WTC11 (cell line): ENCODE measurements at places on chromosomes 7 and 10.

- H3K4me1 ChIP-seq: peaks cover 9% of the 10 kb centered on the region
- DNase-seq: no peak
- H3K4me3 ChIP-seq: no peak overlapping the region
- H3K36me3 ChIP-seq: no peaks in the 10 kb centered on the region
- no peaks in the 10 kb centered on the region for H3K27me3 ChIP-seq
- H3K27ac ChIP-seq: no peak overlapping the region
Measured at GRCh38 chr10:28984431-28984830, 304.4 kb upstream of the LYZL1 start.

GRCh38 chr10:52615756-52616394 is 156.7 kb downstream of the MBL2 start:
- no peak overlapping the region for H3K27ac ChIP-seq
- H3K4me3 ChIP-seq: no peak overlapping the region
- no peaks in the 10 kb centered on the region for H3K4me1 ChIP-seq

GRCh38 chr10:31864834-31865518 is 63.7 kb downstream of the ARHGAP12 start:
- peaks cover 6% of the 10 kb centered on the region for H3K36me3 ChIP-seq
- peak overlapping the region; percentile 95 for H3K27ac ChIP-seq
- DNase-seq: no peak

DNA sequence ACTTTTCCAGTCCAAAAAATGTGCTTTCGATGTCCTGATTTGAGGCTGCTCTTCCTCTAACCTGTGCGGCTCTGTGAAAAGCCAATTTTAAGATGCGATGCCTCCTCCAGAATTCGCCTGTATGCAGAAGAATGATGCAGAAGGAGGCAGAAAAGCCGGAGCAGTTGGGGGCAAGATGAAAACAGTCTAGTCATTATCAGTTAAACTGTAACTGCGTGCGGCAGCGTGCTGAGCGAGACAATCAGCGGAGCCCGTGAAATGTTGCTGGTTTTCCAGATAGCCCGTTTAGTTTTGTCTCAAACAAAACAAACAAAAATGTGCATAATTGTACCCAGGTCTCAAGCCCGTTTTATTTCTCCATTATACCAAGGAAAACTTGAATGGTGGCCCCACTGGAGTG is 137.0 kb upstream of the FGFR2 start:
- H3K27ac ChIP-seq: no peak overlapping the region
- H3K36me3 ChIP-seq: no peaks in the 10 kb centered on the region
- no peak overlapping the region for H3K4me3 ChIP-seq
- peaks cover 35% of the 10 kb centered on the region for H3K4me1 ChIP-seq

DNA sequence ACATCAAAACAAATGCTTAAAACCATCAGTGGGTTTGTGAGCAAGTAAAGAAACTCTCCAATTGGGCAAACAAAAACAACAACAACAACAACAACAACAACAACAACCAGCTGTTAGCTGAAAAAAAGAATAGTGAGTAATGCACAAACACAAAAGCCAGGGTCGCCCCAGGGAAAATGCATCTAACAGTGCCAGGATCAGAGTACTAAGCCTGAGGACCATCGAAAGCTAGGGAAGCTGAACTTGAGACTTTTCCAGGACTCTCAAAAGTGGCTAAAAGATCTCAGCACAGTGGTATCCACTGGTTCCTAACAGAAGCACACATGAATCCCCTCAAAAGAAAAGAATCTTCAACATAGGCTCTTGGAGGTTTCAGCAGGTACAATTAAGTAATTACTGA is 83.3 kb downstream of the CPXM2 start:
- no peaks in the 10 kb centered on the region for H3K36me3 ChIP-seq
- no peak for DNase-seq
- no peak overlapping the region for H3K27ac ChIP-seq

DNA sequence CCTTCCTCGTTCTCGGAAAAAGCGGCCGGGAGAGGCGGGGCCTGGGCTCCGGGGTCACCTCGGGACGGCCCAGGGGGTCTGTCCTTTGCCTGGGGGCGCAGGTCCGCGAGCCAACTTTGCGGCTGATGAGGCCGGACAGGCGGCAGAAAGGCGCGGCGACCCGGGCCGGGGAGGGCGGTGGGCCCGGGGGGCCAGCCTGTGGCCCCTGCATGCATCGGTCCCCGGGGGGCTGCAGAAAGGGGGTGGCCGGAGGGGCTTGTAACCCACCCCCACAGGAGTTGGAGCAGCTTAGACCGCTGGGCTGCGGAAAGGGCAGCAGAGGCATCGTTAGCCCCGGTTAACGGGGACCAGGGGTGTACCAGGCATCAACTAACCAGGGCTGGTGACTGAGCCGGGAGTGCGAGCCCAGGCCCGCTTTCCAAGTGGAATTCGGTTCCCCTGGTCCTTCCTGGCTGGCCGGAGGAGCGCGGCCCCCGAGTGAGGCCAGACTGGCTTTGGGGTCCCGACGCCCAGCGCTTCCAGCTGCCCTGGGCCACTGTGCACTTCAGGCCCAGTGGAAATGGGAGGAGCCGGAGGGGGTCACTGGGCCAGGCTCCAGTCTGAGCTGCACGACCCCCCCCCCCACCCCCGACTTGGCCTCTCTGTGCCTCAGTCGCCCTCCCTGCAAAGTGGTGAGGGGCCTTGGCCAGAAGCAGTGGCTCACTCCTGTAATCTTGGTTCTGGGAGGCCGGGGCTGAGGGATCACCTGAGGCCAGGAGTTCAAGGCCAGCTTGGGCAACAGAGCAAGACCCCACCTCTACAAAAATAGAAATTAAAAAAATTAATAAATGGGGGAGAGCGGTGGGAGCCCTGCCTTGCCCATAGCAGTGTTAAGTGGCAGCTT is 919 bp downstream of the SLC29A4 start:
- H3K27me3 ChIP-seq: peaks cover 19% of the 10 kb centered on the region
- H3K27ac ChIP-seq: no peak overlapping the region
- H3K36me3 ChIP-seq: no peaks in the 10 kb centered on the region
- H3K4me1 ChIP-seq: 0 out of 2 replicates have a peak, but pooled peaks cover 2% of the 10 kb centered on the region

- H3K27me3 ChIP-seq: no peaks in the 10 kb centered on the region
- H3K4me3 ChIP-seq: no peak overlapping the region
- no peak for DNase-seq
- H3K36me3 ChIP-seq: peaks cover 12% of the 10 kb centered on the region
- peak overlapping the region; percentile 74; the same call in 1 of the 2 replicates for H3K27ac ChIP-seq
Measured at GRCh38 chr7:45072131-45073030, 16.4 kb downstream of the NACAD start.

GRCh38 chr7:106110238-106110560 is 1.9 kb downstream of the SYPL1 start:
- H3K36me3 ChIP-seq: peaks cover 2% of the 10 kb centered on the region; the same call in 1 of the 2 replicates
- no peak overlapping the region for H3K27ac ChIP-seq
- H3K4me1 ChIP-seq: peaks cover 42% of the 10 kb centered on the region
- H3K4me3 ChIP-seq: peak overlapping the region; percentile 54

DNA sequence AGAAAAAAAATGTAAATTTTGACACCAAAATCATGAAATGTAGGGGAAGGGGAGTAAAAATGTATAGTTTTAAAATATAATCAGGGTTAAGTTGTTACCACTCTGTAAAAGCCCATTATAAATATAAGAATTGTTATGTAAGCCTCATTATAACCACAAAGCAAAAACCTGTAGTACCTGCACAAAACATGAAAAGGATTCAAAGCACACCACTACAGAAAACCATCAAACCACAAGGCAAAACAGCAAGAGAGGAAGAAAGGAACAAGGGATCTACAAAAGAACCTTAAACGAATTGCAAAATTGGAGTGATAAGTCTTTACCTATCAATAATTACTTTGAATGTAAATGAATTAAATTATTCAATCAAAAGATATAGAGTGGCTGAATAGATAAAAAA is 41.0 kb upstream of the CDK6 start:
- H3K36me3 ChIP-seq: no peaks in the 10 kb centered on the region
- peaks cover 7% of the 10 kb centered on the region for H3K4me1 ChIP-seq
- H3K4me3 ChIP-seq: no peak overlapping the region
- no peak overlapping the region for H3K27ac ChIP-seq

DNA sequence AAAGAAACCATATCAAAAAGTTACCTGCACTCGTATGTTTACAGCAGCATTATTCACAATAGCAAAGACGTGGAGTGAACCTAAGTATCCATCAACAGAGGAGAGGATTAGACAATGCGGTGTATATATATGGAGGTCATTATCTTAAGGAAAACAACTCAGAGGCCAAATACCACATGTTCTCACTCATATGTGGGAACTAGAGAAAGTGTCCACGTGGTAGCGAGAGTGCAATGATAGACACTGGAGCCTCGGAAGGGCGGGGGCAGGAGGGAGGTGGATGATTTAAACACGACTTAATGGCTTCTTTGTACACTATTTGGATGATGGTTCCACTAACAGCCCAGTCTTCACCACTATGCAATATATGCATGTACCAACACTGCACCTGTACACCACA is 40.1 kb upstream of the RNF32 start:
- H3K27me3 ChIP-seq: no peaks in the 10 kb centered on the region
- no peak overlapping the region for H3K27ac ChIP-seq
- H3K4me3 ChIP-seq: no peak overlapping the region
- H3K4me1 ChIP-seq: 0 out of 2 replicates have a peak, but pooled peaks cover 8% of the 10 kb centered on the region
- DNase-seq: no peak
- no peaks in the 10 kb centered on the region for H3K36me3 ChIP-seq

GRCh38 chr10:94402204-94402842 is at the start of gene TBC1D12:
TBC1D12 (plus strand) TSS chr10:94402541; CDS start chr10:94402614, 73 bp downstream.
- H3K27me3 ChIP-seq: peaks cover 45% of the 10 kb centered on the region
- peaks cover 16% of the 10 kb centered on the region for H3K4me1 ChIP-seq
- H3K4me3 ChIP-seq: peak within 1 kb of the TSS; percentile 81
- no peaks in the 10 kb centered on the region for H3K36me3 ChIP-seq
- DNase-seq: peak; percentile 94
- no peak within 1 kb of the TSS for H3K27ac ChIP-seq

GRCh38 chr10:54194806-54195205 is 606.2 kb downstream of the PCDH15 start:
- no peak overlapping the region for H3K27ac ChIP-seq
- no peaks in the 10 kb centered on the region for H3K27me3 ChIP-seq
- H3K36me3 ChIP-seq: no peaks in the 10 kb centered on the region
- H3K4me1 ChIP-seq: no peaks in the 10 kb centered on the region

DNA sequence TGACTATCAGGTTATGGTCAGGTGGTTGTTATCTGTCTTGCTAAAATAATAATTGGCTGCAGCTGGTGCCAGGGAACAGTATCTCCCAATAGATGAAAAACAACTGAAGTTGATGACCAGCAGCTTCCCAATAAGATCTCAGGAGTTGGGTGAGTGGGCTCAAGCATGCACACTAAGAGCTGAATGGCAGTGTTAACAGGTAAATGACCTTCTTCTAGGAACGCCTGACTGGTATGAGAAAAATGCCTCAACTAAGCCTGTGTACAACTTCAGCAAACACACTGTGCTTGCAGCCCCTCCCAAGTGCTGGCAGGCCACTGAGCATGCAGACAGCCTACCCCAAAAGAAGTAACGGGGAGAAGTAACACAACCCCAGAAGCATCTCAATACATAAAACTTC is 636.9 kb downstream of the ACTR3B start:
- no peak for DNase-seq
- H3K4me1 ChIP-seq: no peaks in the 10 kb centered on the region
- no peak overlapping the region for H3K27ac ChIP-seq
- peaks cover 4% of the 10 kb centered on the region for H3K27me3 ChIP-seq
- peaks cover 71% of the 10 kb centered on the region for H3K36me3 ChIP-seq

GRCh38 chr10:127368101-127368500 is 171.7 kb upstream of the INSYN2A start:
- H3K27ac ChIP-seq: no peak overlapping the region
- no peak overlapping the region for H3K4me3 ChIP-seq
- no peak for DNase-seq
- H3K27me3 ChIP-seq: no peaks in the 10 kb centered on the region
- no peaks in the 10 kb centered on the region for H3K4me1 ChIP-seq

- H3K27ac ChIP-seq: no peak overlapping the region
- H3K4me1 ChIP-seq: peaks cover 40% of the 10 kb centered on the region
- no peaks in the 10 kb centered on the region for H3K36me3 ChIP-seq
- peak; percentile 65 for DNase-seq
Measured at GRCh38 chr10:29736366-29737073, 101.7 kb upstream of the SVIL start.

DNA sequence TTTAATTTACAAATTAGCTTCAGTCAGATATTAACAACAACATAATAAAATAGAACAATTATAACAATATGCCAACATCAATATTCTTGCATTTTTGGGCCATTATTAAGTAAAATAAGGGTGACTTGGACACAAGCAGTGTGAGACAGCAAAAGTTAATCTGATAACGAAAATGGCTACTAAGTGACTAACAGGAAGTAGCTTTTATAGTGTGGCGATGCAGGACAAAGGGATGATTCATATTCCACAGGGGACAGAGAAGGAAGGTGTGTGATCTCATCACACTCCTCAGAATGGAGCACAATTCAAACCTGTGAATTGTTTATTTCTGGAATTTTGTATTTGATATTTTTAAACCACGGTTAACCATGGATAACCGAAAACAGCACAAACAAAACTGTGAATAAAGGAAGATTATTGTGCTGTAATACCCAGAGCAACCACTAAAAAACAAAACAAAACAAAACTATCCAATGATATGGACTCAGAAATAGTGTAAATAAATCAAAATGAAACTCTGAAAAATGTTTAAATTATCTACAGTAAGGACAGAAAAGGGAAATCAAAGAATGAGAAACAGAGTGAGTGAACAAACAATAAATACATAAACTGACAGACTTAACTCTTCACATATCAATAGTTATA is 66.9 kb upstream of the TFEC start:
- peaks cover 21% of the 10 kb centered on the region for H3K4me1 ChIP-seq
- no peaks in the 10 kb centered on the region for H3K27me3 ChIP-seq
